ENCODE measurements at places on chromosomes 6 and 20.

DNA sequence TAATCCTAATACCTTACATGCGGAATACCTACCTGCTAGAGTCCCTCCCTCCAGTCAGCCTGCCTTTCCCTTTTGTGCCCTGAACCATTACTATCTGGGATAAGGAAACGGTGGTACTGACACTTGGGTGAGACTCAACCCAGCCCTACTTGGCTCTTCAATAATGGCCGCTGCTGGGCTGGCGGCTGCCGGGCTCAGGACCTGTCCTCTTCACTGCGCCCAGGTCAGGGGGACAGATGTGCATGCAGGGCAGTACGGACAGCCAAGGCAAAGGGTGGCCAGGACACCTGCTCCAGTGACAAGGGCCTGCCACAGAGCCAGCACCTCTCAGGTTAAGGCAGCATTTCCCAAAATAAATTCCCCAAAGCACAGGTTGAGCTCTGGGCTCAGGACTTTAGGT lies 29.9 kb downstream of the UBE2V1 start:
- DNase-seq = no peak

DNA sequence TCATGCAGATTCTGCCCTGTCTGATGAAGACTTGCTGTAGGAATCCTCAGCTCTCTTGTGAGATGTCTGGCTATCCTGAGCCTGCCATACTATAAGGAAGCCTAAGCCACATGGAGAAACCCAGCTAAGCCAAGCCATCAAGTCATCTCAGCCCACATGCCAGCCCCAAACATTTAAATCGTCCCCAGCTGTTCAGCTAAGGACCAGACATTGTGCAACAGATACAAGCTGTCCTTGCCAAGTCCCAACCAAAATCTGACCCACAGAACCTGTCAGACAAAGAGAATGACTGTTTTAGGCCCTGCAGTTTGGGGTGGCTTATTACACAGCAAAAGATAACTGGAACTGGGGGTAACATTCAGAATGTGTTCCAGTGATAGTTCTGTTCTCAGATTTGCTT lies 36.8 kb upstream of the FOXC1 start:
- no peak for DNase-seq

DNA sequence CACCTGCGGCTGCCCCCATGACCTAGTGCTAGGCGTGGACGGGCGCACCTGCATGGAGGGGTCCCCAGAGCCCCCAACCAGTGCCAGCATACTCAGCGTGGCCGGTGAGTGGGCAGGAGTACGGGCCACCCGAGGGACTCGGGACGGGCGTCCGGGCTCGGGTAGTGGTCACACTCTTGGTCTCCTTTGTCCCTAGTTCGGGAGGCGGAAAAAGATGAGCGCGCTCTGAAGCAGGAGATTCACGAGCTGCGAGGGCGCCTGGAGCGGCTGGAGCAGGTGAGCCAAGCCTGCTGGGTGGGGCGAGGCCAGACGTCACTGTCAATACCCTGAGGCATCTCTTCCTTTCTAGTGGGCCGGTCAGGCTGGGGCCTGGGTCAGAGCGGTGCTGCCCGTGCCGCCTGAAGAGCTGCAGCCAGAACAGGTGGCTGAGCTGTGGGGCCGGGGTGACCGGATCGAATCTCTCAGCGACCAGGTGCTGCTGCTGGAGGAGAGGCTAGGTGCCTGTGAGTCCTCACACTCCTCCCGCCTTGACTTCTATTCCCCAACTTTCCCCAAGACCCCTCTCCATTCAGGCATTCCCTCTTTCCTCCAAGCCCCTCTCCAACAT lies 2.9 kb downstream of the EGFL8 start:
- DNase-seq = no peak

GRCh38 chr6:62345962-62346689 lies 60.1 kb upstream of the KHDRBS2 start:
- no peak for DNase-seq

DNA sequence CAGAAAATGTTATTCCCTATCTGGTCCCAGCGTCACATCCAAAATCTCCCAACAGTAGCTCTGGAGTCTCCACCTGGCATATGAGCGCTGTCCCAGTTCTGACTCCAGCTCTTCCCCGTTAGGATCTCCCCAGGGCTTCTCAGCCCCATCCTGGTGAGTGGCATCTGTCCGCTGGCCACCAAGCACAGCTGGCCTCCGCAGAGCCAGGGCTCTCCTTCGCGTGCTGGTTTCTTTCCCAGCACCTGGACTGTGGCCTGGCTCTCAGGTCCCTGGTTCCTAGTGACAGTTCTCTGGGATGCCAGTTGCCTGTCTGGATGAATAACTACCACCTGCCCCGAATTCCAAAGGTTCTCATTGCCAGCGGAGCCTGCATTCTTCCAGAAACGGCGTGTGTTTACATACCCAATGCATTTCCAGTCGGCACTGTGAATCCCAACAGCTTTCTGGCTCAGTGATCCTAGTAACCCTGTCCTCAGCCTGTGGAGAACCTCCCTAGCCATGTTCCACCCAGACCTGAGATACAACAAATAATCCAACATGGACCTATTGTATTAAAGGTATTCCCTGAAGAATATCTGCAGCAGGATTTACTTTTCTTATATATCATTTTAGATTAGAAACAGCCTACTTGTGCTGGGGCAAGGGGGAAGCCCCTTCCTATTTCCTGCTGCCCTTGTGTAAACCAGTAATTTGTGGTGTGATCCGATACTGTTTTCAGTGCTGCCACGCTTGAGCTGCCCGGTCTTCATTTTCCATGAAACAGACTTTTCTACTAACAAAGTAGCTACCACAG lies 69.9 kb upstream of the PDE10A start:
- no peak for DNase-seq
